LHCN-M2 (cell line): ENCODE measurements at places on chromosomes 12 and 14. TPM values are rescaled to one million over a fixed set of nuclear protein-coding genes. Genes with fewer than 3 reads are reported as not detected.

DNA sequence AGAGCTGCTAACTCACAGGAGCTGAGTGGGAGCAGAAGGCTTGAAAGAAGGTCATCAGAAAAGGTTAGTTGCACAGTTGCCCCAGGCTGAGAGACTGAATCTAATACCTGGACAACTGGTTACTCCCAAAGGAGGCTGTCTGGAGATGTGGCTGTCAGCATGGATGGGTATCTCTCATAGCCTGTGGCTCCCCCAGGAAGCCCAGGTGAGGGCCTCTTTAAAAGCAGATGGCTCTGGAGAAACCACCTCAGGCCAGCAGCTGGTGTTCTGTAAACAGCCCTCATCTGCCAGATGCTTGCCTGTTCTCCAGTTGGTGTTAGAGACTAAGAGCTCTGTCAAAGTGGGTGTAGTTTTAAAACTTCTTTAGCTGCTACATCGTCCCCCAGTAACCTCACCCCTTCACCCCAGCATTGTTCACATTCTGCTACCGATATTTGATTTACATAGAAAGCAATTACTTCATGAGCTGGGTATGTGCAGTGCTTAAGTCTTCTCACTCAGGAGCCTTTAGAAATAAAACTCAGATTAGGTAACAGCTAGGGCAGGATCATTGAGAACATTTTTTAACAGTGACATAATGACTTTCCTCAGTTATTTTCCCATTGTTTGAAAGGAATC is 25.8 kb downstream of the DACT1 start:
- peak; percentile 56 for DNase-seq

DAD1 gene
- 284 and 290 TPM in 2 replicates for total RNA-seq

- peak; percentile 39 for DNase-seq
These were observed 194.0 kb downstream of the DPF3 start for GRCh38 chr14:72699852-72700257.

GRCh38 chr12:122187466-122187865 is 4.5 kb downstream of the LRRC43 start:
- no peak for DNase-seq

DNA sequence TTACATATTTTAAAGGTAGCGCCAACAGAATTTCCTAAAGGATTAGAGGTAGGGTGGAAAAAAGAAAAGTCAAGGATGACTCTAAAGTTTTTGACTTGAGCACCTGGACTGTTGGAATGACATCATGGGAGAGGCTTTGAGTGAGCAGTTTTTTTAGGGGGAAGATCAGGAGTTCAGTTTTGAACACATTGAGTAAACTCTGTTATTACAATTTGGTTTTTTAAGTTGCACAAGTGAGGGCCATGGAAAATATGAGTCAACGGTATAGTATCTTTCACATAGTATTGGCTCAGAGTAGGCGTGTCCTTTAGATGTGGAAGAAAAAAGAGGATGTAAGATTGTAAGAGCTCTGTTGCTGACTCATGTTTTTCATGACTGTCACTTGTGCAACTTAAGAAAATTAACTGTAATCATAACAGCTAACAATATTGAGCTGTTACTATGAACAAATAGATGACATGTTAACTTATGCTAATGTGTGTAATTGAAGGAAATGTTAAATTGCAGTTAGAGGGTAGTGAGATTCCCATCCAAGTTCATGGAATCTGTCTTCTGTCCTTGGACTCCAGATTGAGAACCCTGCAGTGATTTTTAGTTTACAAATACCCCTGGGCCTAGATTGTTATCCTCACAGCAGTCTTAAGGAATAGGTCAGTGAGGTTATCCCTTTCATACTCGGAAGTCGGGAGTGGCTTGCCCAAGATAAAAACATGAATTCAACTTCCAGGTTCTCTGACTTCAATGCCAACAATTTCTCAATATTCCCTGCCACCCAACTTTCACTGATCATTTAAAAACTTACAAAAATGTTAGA is 48.2 kb upstream of the ATP2B1 start:
- peak; percentile 99 for DNase-seq

RCOR1 gene
- total RNA-seq, result 14.1 and 18.7 TPM in 2 replicates
